D341Med (cell line): ENCODE measurements at places on chromosomes 1 and 21.

DNA sequence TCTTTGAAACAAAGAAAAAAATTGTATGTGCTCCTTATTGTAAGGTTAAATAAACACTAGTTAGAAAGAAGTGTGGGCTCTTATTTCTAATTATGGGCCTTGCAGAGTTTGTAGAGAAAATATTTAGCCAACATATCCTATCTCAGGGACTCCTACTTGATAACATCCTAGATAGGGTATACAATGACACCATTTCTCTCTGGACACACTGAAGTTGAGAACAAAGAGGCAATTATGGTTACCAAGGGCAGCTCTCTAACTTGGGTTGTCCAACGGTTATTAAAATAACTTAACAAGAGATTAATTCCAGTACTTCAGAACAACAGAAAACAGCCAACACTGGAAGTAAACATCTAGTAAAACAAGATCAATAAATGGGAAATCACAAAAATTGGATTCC is 69.0 kb upstream of the ZC3H11B start:
- no peak for DNase-seq

DNA sequence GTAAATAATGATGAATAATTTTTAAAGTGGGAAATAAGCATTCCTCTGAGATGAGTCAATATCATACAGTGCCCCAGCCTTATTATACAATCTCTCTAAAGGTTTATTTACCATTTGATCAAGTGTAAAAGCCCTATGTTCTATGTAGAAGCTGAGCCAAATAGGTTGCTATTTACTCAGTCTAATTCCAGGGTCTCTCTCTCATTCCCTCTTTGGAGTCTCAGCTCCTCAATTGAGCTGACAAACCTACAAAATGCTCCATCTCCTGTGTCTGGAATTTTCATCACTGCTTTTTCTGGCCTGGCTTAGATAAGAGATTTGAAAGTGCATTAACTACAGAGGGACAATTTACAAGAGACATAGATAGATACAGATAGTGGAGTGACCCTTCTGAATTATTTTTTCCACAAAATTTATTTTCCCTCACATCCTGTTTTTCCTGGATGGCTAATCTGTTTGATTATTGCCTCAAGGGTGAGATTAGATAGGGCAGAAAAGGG is 24.8 kb upstream of the USH2A start:
- DNase-seq, result no peak

GRCh38 chr1:248805876-248806275 is 19.8 kb downstream of the SH3BP5L start:
- no peak for DNase-seq

GRCh38 chr1:66270119-66270812 is 263.7 kb upstream of the SGIP1 start:
- no peak for DNase-seq

- peak; percentile 50 for DNase-seq
Measured at GRCh38 chr1:46363121-46363520, 22.5 kb downstream of the NSUN4 start.

GRCh38 chr21:36688324-36688723 is 10.6 kb upstream of the SIM2 start:
- no peak for DNase-seq

GRCh38 chr1:247295746-247296145 is 35.9 kb downstream of the ZNF496 start:
- no peak for DNase-seq

- peak; percentile 92 for DNase-seq
Measured at GRCh38 chr1:176880955-176881595, 283.4 kb downstream of the ASTN1 start.

- no peak for DNase-seq
Measured at GRCh38 chr21:35020902-35021301, 28.2 kb downstream of the RUNX1 start.

DNA sequence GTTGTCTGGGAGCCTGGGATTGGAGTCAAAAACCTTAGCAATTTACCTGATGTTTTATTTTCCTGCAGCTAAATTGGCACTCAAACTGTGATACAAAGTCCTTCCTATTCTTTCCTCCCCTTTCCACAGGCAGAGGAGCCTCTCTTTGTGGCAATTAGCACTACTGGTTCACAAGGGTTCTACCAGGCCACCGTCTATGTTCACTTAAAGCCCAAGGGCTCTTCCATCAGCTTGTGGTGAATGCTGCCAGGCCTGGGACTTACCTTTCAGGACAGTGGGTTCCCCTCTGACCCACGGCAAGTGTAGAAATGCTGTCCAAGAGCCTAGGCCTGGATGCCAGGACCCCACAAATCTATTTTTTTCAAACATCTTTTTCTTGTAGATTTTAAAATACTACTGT is 251.9 kb upstream of the B3GALT2 start:
- no peak for DNase-seq

- no peak for DNase-seq
Measured at GRCh38 chr1:174957829-174958228, 41.9 kb upstream of the CACYBP start.

- DNase-seq, result no peak
Measured at GRCh38 chr1:110570307-110570706, 35.9 kb downstream of the KCNA2 start.

GRCh38 chr21:15455819-15456462 is 273.8 kb upstream of the USP25 start:
- DNase-seq, result no peak

DNA sequence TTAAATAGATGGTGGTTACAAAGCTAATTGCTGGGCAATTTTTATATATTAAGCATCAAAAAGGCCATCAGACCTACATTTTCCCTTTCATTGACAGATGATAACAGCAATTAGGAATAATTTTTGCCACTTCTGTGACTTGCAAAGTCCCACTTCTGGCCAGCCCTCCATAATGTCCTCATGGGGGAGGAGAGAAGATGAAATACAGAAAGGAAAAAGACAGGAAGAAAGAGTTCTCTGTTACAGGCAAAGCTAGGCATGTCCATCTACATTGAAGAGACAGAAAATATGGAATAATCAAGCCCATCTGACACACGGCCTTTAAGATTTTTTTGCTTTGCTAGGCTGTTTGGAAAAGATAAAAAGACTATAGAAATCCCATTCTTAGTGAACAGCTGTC is 108.0 kb downstream of the ENAH start:
- DNase-seq, result no peak

- no peak for DNase-seq
Measured at GRCh38 chr1:79207786-79208185, 201.3 kb upstream of the ADGRL4 start.

- no peak for DNase-seq
Measured at GRCh38 chr1:21115098-21115760, 61.5 kb downstream of the EIF4G3 start.

DNA sequence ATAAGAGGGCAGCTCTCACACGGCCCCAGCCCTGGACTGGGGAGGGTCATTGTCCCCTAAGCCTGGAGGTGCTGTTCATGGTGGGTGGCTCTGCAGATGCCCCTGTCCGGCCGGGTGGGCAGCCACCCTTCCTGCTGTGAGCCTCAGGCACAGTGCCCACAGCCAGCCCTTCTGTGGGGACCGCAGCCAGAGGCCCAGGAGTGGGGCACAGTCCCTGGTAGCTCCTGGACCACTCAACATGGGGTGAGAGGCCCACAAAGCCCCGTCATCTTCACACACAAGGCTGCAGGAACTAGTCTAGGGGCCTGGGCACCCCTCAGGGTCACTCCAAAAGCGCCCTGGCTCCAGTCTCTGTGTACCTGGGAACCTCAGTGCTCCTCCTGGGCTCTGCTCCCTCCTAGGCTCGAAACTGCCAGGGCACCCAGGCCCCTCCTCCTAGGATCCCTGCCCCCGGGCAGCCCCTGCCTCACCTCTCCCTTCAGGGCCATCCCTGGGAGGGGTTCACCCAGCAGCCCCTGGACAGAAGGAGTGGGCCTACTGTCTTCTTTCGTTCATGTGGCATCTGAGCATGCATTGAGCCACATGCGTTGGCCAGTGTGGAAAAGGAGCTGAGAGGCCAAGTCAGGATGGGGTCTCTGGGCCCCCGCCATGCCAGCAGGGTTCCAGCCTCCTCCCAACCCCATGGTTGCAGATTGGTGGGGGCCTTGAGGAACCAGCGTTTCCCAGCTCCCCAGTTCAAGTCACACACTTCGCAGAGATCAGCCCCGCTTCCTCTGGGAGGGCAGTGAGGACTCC is 43.0 kb downstream of the WNT9A start:
- DNase-seq, result no peak

GRCh38 chr1:62336995-62337705 is 17.9 kb upstream of the KANK4 start:
- no peak for DNase-seq

GRCh38 chr1:53317646-53318539 is 10.0 kb downstream of the LRP8 start:
- DNase-seq, result no peak

DNA sequence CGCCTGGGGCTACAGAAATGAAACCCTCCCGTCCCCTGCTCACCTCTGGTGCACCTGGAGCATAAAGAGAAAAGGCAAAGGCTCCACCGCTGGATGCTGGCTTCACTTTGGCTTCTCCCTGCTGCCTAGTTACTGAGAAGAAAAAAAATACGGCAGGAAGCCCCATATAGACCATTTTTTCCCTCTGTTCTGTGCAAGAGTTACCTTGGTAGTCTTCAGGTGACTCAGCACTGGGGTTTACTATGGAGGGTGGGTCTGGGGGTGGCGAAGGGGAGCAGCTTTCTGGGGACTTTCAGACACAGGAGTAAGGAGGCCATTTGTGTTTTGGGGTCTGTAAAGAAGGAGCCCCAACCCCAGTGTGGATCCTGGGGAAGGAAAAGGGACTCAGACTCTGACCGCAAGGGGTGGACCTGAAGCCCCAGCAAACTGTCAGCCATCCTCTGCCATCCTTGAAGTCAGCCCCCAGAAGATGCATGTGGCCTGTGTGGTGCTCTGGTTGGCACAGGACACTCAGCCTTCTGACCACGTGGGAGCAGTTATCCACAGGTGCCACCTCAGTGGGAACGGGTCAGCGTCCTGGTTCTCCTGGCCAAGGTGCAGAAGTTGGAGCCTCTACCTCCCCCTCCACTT is 25.9 kb upstream of the EPS8L3 start:
- DNase-seq, result no peak

- DNase-seq, result no peak
Measured at GRCh38 chr1:2466270-2466665, 9.8 kb upstream of the PLCH2 start.

DNA sequence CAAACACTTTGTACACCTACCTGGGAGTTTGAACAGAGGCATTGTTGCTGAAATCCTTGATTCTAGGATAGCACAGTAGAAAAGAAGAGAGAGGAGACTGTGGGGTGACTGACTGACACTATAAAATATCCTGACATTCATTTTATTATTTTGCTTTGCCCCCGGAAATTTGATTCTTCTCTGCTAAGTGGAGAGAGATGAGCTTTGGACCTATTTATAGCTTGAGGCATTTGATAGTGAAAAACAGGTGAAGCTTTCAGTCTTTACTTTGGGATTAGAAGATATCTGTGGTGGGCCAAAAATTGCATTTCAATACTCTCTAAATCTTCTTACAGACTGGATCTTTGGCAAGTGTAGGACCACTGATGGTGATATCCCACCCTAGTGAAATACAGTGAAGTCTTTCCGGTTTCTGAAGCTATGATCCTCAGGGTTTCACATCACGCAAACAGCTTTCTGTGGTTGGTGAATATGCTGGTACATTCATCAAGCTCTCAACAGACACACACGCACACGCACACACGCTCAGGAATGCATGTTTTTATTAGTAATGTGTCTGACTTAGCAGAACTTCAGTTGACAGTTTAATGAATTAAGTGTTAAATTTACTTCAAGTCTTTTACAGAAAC is at the start of gene AMPD1:
AMPD1 (minus strand) TSS at position 117 of the 629 bp plus-strand sequence; CDS start at position 42, 75 bp downstream.
- no peak for DNase-seq

- no peak for DNase-seq
Measured at GRCh38 chr21:46366561-46366960, 42.6 kb downstream of the PCNT start.

DNA sequence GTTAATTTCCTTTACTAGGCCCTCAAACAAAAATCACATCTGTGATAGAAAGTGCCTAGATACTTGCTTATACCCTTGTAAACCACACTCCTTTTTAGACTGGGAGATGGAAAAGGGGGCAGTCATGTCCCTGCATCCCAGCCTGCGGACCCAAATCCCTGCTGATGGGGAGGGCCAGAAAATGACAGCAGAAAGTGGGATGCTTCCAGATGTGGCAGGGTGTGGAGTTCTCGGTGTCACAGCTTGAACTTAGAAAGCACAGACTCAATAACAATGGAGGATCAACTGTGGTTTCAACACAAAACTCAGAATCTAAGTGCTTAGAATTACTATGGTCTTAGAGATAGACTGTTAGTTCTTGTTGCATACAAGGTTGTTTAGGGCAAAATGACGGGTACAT is 95.6 kb upstream of the F3 start:
- DNase-seq, result no peak

- no peak for DNase-seq
Measured at GRCh38 chr1:194816859-194817258, 1630.4 kb upstream of the B3GALT2 start.

DNA sequence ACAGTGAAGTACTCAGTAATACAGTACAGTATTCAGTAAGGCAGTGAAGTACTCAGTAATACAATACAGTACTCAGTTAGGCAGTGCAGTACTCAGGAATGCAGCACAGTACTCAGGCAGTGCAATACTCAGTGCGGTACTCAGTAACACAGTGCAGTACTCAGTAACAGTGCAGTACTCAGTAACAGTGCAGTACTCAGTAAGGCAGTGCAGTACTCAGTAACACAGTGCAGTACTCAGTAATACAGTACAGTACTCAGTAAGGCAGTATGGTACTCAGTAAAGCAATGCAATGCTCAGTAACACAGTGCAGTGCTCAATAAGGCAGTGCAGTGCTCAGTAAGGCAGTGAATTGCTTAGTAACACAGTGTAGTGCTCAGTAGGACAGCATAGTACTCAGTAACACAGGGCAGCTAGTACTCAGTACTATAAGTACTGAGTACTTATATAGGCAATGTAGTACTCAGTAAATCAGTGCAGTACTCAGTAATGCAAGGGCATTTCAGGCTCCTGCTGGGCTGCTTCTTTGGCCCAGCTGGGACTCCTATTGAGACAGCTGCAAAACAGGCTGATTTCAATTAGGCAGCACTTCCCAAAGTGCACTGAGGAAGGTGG is 411.3 kb downstream of the DISC1 start:
- DNase-seq, result no peak

DNA sequence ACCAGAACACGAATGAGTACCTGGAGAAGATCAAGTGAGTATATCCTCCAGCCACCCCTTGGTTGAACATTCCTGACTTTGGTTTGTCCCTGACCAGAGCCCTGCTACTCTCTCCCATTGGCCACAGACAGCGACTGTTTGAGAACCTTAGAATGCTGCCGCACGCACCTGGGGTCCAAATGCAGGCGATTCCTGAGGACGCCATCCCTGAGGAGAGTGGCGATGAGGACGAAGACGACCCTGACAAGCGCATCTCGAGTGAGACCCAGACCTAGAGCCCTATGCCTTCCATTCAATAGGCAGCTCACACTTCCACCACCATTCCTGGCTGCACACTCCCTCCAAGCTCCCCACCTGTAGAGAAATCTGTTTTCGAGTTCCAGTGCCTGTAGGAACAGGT is 4.5 kb downstream of the MARCKSL1 start:
- no peak for DNase-seq

GRCh38 chr1:33460947-33461629 is 11.4 kb upstream of the ZSCAN20 start:
- DNase-seq, result no peak
